ENCODE measurements at places on chromosomes 5 and 9.

DNA sequence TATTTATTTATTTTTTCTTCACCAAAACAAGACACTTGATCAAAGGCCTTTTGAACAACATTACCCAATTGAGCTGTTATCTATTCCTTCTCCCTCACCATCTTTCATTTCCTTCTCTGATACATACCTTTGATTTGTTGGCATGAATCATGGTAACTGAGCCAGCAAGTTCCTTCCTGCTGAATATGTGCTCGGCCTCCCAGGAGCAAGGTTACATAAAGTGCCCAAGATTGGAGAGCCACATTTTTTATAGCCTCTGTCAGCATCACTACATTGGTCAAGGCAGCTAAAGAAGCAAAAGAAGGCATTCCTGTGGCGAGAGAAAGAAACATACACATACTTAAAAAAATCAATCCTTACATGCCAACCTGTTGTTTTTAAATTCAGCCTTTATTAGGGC, 369.6 kb downstream of the CYLC2 start:
- no peak for DNase-seq

DNA sequence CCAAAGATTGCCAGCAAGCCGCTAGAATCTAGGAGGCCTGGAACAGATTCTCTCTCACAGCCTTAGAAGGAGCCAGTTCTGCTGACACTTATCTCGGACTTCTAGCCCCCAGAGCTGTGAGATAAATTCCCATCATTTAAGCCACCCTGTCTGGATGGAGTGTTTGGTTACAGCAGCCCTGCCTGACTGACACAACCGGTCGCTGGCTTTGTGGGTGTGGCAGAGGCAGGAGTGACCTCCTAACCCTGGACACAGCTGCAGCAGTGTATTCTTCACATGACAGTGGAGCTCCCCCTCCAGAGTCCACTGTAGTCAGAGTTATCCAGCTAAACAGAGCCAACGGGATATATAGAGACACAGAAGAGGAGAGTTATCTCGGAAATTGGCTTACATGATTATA, 21.2 kb upstream of the IL17B start:
- DNase-seq, result no peak

DNA sequence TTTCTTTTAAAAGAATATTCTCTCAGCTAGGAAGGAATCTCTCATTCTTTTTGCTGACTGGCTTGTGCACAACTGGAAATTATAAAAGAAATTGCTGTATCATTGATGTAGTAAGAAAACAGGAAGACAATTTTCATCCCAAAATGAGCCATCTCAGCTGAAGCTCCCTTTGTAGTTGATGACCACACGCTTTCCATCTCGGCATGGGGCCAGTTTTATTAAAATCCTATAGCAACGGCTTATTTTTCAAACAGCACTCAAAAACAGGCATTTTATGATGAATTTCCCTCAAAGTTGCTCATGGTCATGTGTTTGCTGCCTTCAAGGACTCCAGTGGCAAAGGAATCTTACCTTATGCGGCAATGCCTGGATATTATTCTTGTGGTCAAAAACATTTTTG, 62.4 kb upstream of the GLIS3 start:
- DNase-seq, result no peak

DNA sequence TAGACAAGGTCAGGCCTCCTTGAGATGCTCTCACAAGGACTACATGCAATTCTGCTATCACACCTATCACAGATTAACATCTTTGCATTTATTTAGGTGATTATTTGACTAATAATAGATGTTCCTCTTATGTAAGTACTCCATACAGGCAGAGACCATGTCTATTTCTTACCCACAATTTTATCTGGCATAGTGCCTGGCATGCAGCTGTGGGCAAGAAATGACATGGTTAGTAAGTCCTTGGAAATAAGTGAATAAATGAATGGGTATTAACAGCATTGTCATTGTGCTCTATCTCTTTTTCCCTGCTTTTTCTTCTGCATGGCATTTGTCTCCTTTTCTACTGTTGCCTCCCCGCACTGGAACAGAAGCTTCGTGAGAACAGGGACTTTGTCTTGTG, 49.4 kb downstream of the SLC22A5 start:
- DNase-seq, result no peak

All from T-helper 2 cell treated with Interferon-gamma antibody and Interleukin-4, amounts not matched to agents 5 μg/mL and 100 μg/mL, for 36 hours (primary cell).